Activated CD4-positive, alpha-beta T cell treated with anti-CD3 and anti-CD28 coated beads for 1 hour (primary cell): ENCODE measurements at places on chromosomes 4 and X.

- no peak for DNase-seq
Observed at GRCh38 chr4:93513851-93514250, 314.7 kb upstream of the ATOH1 start.

GRCh38 chrX:13078739-13079444 lies 34.5 kb upstream of the FAM9C start:
- DNase-seq = no peak

DNA sequence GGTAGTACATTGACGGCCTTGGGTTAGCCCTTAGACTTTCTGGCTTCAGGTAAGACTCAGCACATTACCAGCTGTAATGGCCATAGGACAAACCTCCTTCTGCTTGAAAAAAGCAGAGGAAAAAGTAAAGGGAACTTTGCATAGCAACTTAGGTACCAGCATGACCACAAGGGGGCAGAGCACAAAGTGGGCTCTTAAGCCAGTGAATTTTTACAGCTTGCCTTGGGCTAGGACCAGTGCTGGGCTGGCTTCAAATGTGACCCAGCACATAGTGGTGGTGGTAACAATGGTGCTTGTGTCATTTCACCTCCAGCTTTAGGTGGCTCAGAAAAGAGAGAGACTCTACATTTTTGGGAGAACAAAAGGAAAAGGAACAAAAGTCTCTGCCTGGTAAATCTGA lies 66.1 kb downstream of the KLHL4 start:
- DNase-seq = no peak

DNA sequence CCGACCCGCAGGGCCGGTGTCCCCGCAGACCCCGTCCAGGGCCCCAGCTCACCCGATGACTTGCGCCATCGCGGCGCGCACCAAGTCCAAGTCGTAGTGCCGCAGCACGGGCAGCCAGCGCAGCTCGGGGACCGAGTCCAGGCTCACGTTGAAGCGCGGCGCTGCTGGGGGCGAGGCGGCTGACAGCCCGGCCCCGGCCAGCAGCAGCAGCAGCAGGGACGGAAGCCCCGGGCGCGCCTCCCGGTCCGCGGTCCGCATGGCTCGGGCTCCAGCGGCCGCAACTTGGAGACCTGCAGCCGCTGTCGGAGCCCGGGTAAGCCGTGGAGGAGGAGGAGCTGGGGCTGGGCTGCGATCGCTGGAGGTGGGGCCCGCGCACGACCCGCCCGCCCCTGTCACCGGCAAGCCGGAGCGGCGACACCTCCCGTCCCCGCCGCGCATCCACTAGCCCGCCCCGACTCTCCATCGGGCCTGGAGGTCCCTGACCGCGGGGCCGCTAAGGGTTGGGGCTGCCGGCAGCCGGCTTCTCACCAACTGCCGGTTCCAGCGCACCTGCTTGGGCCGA lies at the start of gene NAAA:
Gene NAAA (minus strand): TSS at position 322 of the 562 bp plus-strand sequence. CDS start 64 bp downstream, at position 258.
- peak; percentile 67 for DNase-seq

- no peak for DNase-seq
Observed at GRCh38 chrX:14963447-14964236, 90.4 kb downstream of the MOSPD2 start.

DNA sequence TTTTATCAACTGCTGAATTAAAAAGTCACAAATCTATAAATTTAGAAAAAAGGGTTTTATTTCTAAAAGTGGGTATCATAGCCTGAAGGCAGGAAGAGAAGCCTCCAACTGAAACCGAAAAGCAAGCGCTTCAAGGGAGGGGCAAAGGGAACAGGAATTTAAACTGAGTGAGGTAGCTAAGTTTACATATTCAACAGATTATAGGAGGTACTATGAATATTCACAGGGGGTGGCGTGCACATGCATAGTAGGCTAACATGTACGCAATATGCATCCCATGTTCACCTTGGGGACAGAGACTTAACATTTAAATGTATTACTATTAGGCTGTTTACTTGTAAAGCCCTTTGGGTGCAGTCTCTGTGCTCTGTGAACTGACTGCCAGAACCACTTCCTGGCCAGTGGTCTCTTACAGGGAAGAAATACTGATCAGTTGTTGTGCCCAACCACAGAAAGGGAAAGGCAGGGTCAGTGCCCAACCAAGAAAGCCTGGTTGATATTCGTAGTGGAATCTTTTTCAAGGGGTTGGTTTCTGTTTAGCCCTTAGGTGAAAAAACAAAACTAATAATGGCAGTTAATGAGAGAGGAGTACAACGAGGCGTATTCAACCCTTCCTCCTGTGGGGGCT lies 168.7 kb upstream of the GALNTL6 start:
- no peak for DNase-seq

- DNase-seq = no peak
Observed at GRCh38 chr4:143443728-143444127, 69.8 kb upstream of the SMARCA5 start.

GRCh38 chr4:187179086-187180058 lies 455.7 kb upstream of the FAT1 start:
- no peak for DNase-seq

DNA sequence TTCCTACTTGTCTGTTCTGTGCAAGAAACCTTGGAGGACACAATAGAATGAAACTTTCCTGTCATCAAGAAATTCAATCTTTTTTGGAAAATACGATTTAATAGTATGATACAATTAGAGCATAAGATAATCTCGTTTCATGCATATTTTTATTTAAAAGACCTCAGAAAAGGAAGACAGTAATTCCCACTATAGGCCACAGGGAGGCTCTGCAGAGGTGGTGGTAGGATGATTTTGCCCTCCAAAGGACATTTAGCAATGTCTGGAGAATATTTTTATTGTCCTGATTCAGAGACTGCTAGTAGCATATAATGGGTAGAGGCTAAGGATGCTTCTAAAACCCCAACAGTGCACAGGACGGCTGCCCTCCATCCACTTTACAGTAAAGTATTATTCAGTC lies 68.7 kb downstream of the PAK3 start:
- DNase-seq = no peak

DNA sequence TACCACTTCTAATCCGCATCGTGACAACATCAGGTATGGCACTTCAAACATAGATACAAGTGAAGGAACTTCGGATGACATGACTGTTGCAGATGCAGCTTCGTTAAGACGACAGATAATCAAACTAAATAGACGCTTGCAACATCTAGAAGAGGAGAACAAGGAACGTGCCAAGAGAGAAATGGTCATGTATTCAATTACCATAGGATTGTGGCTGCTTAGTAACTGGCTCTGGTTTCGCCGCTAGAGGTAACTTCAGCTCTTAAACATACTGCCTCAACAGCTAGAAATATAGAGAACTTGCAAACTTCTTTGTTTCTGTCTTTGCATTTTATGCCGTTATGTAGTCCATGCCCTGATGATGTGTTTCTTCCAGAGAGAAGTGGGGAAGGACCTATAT lies 530.8 kb upstream of the DIPK2B start:
- no peak for DNase-seq

GRCh38 chr4:186400676-186401075 lies 134.7 kb downstream of the F11 start:
- no peak for DNase-seq

DNA sequence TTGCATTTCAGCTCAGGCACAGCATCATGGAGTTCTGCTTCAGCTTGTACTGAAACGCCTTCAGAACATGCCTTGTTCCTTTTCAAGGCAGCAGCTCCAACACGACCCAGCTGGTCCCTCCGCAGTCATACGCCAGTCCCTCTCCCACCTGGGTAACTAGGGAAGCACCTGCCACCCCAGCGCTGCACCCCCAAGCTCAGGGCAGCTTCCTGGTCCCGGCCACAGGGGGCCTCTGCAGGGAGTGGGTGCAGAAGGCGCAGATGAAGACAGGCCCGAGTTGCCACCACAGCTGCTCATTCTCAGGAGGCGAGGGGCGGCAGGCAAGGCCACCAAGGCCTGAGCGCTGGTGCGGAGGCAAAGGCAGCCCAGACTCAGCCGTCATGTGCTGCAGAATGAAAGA lies 21.8 kb downstream of the WDR1 start:
- no peak for DNase-seq

DNA sequence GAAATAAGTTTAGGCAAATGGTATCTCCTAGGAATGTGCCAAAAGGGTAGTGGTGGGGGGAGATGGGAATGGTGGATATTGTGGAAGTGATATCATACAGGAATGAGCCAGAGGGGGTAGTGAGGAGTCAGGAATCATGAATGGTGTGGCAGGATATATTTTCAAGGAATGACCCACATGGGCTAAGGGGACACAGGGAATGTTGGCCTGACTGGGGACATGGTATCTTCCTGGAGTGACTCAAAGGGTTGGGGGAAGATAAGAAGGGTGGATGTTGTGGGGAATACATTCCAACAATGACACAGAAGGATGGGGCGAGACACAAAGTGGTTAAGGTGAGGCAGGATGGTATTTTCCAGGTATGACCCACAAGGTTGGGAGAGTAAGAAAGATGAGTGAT lies 60.6 kb downstream of the MAOA start:
- no peak for DNase-seq

DNA sequence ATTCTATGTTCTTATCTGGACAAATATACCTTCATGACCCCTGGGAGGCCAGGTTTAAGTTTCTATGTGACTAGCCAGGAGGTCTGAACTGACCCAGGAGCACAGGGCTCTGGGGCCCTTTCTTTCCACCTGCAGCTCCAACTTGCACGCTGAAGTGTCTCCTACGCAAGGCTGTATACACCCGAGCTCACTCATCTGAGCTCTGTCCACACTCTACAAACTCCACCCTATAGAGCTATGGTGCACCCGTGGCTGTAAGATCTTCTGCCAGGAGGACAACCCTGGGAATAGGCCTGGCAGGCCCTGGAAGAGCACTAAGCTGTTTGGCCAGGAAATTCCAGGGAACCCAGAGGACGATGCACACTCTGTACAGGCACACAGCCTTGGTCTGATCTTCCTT lies 60.6 kb upstream of the ATOH1 start:
- no peak for DNase-seq

DNA sequence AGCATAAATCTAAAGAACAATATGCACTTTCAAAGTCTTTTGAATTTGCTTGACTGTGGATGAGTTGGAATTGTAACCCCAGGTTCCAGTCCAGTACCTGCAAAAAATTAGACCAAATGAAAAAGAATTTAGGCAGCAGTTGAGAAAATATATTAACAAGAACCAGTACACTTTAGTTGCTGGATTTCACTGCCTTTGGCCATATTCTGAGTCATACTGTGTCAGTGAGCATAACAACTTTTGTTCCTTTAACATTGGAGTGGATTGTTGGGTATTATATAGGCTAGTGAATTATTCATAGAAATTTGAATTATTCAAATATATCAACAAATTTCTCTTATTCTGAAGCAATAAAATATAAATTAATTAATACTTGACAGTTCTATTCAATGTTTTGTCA lies 101.5 kb upstream of the SMAD1 start:
- DNase-seq = no peak

- no peak for DNase-seq
Observed at GRCh38 chr4:141090473-141090872, 42.8 kb downstream of the RNF150 start.

DNA sequence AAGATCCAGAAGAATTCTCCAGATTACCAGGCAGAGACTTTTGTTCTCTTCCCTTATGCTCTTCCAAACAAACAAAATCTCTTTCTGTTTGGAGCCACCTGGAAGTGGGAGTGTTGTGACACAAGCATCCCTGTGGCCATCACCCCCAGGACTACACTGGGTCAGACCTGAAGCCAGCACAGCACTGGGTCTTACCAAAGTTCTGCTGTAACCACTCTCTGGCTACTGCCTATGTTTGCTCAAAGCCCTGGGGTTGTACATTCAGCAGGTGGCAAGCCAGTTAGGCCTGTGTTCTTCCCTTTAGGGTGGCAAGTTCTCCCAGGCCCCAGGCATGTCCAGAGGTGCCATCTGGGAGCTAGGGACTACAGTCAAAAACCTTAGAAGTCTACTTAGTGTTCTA lies 43.7 kb upstream of the MAOA start:
- DNase-seq = no peak

DNA sequence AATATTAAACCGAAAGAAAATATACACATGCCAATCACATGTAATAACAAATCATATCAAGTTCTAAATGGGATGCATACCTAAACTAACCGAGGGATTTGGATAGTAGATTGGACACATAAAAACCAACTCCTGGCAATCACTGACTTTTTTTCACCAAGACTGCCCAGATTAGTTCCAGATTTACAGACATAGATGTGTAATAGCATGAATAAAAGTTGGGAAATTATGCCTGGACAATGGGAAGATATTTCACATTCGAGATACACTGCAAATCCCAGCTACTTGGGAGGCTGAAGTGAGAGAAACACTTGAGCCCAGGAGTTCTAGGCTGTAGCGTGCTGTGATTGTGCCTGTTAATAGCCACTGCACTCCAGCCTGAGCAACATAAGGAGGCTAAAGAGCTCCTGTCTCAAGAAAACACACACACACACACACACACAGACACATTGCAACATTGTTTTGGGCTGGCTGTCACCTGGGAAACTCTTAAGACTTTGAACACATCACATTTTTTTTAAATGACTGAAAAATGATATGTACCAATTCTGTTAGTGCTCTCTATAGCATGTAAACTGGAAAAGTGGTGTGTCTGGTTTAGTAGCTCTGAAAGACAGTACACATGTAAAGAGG lies 5.7 kb downstream of the RAB40A start:
- no peak for DNase-seq

DNA sequence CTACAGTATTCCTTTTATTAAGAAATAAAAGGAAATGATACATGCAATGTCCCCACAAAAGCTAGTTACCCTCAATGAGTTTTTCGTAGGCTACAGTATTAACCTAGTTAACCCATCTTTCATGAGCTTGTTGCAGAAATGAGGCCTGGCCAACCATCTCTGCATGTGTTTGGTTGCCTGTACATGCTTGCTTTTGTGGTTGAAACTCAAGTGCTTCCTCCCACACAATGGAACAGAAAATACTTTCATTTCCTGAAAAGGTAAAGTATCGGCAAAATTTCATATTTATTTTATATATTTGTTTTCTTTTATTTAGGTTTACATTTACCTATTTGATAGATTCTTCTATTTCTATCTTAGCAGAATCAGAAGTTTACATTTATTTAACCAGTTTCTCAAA lies 214.6 kb upstream of the FAM241A start:
- no peak for DNase-seq

DNA sequence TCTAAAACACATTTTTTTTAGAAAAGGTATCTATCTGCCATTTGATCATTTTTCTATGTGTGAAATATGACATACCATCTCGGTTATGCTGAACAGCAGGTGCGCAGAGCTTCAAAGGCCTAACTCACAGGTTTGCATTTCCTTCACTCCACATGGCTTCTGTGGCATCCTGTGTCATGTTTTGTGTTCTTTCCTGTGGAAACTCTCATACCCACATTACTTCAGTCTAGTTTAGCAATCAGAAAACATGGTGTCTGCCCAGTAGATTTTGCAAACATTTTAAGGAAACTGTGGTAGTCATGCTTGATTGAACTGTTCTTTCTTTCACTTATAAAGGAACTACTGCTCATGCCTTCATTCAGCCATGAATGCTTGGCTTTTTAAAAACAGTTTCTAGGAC lies 11.3 kb upstream of the ARAP2 start:
- peak; percentile 44 for DNase-seq
